ENCODE measurements at places on chromosomes 16 and 17.

DNA sequence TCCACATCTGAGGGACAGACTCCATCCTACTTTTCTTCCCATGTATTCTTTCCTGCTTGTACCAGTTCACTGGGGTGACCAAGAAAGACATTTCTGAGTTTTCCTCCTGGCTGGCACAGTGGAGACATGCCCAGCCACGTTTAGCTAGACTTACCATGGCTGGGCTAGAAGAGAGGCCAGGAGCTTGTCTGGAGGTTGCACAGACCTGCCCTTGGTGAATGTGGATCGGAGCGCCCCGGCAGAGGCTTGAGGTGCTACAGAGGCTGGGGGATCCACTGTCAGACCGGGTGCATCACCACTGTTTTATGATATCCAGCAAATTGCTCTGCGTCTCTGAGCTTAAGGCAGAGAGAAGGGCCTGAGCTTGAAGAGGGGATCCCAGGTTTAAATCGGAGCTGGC is 3.5 kb downstream of the IL4R start:
- no peak for DNase-seq

GRCh38 chr17:41267711-41268110 is 2.5 kb downstream of the KRTAP9-6 start:
- no peak for DNase-seq

GRCh38 chr16:68786685-68787418 is 49.8 kb downstream of the CDH1 start:
- DNase-seq: no peak

- no peak for DNase-seq
These were observed 418 bp downstream of the SOCS3 start for GRCh38 chr17:78359321-78359996.

DNA sequence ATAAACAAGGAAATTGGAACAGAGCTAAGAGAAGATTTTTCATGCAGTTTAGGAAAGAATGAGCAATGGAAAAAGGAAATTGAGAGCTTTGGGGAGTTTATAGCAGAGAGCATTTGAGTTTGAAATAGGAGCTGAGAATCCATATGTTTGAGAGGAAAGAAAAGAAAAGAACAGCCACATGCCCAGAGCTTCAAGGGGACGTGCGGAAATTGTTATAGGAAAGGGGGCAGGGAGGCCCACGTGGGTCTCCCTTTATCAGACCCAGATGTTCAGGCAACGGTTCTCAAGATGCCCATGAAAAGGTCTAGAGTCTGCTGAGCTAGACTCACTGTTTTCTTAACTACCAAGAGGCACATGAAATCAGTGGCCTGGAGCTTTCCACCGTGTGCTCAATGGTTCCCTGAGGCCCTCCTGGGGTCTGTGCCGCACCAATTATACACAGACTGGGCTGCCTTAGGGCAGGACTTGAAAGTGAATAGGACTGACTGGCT is 31.2 kb downstream of the CHD9 start:
- no peak for DNase-seq

GRCh38 chr16:28062847-28063521 is 530 bp downstream of the GSG1L start:
- no peak for DNase-seq

DNA sequence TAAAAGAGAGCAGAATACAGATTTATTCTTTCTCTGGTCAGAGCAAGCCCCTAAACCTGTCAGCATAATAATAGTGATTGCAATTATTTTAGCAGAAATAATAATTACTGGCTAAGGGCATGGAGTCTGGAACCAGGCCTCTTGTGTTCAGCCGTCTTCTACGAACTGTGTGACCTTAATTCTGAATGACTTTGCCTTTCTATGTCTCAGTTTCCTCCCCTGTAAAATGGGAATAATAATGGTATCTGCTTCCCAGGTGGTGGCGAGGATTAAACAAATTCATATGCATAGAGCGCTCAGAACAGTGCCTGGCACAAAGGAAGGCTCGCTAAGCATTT is 33.4 kb downstream of the RAB11FIP4 start:
- DNase-seq: no peak

DNA sequence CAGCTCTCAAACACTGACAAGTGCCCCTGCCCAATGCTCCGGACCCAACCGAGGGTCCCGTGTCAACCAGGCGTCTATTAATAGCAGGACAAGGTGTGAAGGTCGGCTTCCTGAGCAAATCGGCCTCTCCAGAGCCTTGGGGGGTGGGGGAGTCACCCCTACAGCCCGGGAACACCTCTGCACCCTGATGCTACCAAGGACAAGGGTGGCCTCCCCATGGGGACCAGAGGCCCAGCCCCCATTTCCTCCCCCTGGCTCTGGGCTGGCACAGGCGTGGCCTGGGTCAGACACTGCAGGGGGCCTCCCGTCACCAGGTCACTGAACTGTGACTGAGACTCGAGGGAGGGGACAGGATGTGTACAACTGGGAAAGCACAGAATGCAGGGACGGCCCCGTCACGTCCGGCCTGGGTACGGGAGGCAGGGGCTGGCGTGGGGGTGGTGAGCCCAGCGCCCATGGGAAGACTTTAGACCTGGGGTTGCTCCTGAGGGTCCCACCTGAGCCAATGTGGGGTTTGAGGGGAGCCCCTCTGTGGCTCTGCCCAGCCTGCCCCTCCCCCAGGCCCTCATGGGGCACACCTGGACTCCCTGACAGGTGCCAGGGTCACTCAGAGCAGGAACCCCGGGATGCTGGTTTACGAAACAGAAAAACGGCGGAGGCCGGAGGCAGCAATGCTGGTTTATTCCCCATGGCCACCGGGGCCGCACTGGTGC is 579 bp upstream of the CYBA start:
- DNase-seq: peak; percentile 39

GRCh38 chr16:78800523-78800922 is 701.1 kb downstream of the WWOX start:
- no peak for DNase-seq

DNA sequence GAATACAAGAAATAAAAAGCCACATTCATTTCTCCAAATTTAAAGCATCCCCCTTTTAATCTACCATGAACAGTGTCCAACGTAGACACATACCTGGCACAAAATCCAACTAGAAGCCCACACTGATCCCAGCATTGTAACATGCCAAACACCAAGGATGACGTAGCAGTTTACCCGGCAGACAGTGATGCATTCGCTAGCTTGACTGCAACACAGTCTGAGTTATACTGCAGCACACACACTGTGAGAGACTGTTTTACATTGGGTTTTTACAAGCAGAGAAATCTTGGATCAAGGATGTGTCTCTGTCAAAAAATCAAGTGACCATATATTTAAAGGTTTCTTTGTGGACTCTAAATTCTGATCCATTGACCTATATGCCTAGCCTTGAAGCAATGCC is 74.5 kb upstream of the C17orf78 start:
- no peak for DNase-seq

GRCh38 chr17:14813649-14814370 is 451.3 kb downstream of the PMP22 start:
- DNase-seq: no peak

GRCh38 chr16:4075534-4075933 is 40.7 kb downstream of the ADCY9 start:
- DNase-seq: no peak

GRCh38 chr16:68270353-68270752 is 6.0 kb downstream of the SLC7A6 start:
- DNase-seq: no peak

- DNase-seq: no peak
These were observed 5.5 kb downstream of the CCDC42 start for GRCh38 chr17:8739097-8739496.

GRCh38 chr17:56109836-56110235 is 43.4 kb upstream of the ANKFN1 start:
- DNase-seq: no peak

GRCh38 chr17:46045639-46046038 is 46.6 kb downstream of the STH start:
- no peak for DNase-seq

DNA sequence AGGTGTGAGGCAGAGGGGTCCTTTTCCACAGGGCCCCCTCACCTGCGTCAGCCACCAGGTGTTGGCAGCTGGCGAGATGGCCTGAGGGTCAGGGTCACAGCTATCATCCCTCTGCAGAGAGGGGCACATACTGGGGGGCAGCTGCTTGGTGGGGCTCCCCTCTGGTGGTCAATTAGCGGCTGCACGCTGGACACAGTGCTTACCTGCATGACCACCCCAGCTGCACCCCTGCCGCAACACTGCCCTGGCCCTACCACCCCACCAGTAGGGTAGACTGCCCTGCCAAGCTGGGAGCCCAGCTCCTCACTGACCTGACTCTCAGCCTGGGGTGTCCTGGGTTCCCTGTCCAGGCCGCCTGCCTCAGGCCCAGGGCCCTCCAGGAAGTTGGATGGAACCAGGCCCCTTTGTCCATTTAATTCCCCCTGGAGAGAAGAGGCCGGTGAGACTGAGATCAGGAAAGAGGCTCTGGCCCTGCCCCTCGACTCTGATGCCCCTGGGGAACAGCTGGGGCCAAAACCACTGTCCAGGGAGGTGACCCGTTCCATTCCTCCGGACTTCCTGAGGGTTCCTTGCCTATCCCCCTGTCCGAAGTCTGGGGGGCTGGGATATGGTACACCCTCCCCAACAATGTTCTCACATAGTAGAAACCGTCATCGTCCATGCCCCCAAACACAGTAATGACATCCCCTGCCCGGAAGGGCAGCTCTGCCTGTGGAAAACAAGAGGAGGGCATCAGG is 23.7 kb downstream of the TSPOAP1 start:
- no peak for DNase-seq

All from stimulated activated CD4-positive, alpha-beta T cell treated with anti-CD3 and anti-CD28 coated beads, TNF-alpha, amount 100 ng/mL, for 4 hours (primary cell).